ENCODE measurements at places on chromosomes 3 and 15. TPM values are rescaled to one million over a fixed set of nuclear protein-coding genes. Genes with fewer than 3 reads are reported as not detected.

Gene CAMK2N2
- not detected for total RNA-seq

Gene GCSAM
- total RNA-seq, result 6.5 TPM

GRCh38 chr3:12227833-12228232, 61.0 kb upstream of the PPARG start:
- peaks cover 8% of the 10 kb centered on the region for H3K27me3 ChIP-seq
- no peak overlapping the region for H3K4me3 ChIP-seq
- H3K36me3 ChIP-seq, result no peaks in the 10 kb centered on the region
- no peak for DNase-seq

GRCh38 chr3:117005911-117006522, 296.4 kb downstream of the TUSC7 start:
- H3K36me3 ChIP-seq, result no peaks in the 10 kb centered on the region
- no peak overlapping the region for H3K27ac ChIP-seq
- H3K27me3 ChIP-seq, result no peaks in the 10 kb centered on the region
- no peaks in the 10 kb centered on the region for H3K4me1 ChIP-seq
- H3K4me3 ChIP-seq, result no peak overlapping the region

DNA sequence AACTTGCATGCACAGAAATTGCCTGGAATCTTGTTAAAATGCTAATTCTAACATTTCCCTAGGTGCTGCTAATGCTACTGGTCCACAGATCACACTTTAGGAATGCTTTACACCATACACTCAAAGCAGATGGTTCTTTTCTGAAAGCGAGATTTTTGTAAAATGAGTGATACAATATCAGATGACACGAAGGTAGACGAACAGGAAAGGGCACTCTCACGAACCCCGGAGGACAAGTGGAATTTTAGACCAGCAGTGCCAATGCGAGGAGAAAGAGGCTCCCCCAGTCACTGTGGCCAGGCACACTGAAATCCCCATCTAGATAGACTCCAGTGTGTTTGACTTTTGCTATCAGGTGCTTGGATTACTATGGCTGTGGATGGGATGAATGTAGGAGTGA, 21.0 kb downstream of the FAIM start:
- DNase-seq, result no peak
- no peaks in the 10 kb centered on the region for H3K27me3 ChIP-seq
- no peaks in the 10 kb centered on the region for H3K36me3 ChIP-seq
- H3K27ac ChIP-seq, result no peak overlapping the region
- H3K4me3 ChIP-seq, result no peak overlapping the region

GRCh38 chr15:71364117-71364584, 248.9 kb downstream of the THSD4 start:
- no peak for DNase-seq
- H3K27ac ChIP-seq, result no peak overlapping the region
- H3K4me3 ChIP-seq, result no peak overlapping the region
- no peaks in the 10 kb centered on the region for H3K4me1 ChIP-seq
- H3K36me3 ChIP-seq, result no peaks in the 10 kb centered on the region
- H3K27me3 ChIP-seq, result no peaks in the 10 kb centered on the region
